ENCODE measurements at places on chromosomes 5 and 9.

DNA sequence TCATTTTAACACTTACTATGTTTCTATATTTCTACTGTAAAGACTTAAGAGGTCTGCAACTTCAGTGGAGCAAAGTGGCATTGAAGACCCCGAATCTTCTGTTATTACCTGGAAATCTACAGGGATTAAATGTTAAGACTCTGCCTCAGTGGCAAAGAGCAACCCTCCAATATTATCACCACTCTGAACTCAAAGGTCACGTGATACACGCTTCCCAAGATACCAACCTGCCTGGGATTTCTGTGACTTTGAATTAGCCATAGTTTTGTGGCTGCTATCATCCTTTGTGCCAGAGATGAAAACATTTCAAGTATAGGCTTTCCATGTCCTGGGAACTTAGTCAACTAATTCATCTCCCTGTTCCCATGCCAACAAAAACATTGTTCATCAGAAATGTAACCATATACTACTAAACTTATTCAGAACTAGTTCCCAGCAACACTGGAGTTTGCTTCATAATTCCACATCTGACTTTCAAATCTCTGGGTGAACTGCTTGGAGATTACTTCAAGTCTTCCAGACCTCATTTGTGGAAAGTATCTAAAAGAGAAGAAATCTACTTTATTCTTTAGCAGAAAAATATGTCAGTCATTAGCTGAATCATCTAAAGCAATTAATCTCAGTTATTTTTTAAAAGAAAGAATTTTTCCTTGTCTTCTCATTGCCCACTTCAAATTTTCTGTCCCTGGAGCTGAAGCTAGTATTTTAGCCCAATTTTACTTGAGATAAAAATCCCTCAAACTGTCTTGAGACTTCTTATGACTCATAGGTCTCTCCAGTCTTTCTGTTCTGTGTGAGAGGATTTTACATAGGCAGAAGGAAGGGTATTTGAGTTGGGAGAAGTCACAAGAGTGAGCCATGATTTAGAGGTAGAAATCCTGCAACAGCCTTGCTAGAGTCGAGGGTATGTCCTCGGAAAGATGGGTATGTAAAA, 83.0 kb downstream of the ZNF462 start:
- DNase-seq, result no peak

GRCh38 chr5:142303565-142303964, 21.3 kb downstream of the SPRY4 start:
- DNase-seq, result no peak

- DNase-seq, result no peak
Observed at GRCh38 chr9:136985027-136985602, 2.3 kb downstream of the LCNL1 start.

DNA sequence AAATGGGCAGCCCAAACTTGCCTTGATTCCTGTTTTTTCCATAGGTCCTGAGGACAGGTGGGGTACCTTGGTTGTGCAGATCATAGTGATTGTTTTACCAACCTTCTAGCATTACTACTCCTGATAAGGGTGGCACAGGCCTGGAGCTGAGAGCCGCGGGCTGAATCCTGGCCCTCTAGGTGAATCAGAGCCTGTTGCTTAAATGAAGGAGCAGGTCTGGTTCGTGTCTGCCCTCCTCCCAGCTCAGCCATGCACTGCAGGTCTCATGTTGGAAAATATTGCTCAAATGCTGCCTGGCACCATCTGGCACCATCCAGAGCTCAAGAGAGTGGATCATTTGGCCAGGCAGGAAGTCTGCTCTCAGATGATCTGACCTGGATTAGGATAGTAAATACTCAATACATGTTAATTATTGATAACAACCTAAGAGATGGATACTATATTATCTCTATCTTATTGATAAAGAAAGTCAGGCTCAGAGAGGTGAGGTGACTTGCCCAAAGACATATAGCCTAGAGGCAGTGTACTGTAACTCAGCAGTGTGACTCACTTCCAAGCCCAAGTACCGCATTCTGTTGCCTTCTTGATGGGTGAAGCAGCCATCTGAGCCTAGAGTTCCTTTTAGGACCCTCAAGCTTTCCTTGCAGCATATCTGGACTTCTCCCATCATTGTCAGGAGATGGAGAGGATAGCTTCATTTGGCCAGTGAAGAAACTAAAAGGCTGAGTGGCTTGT, 104.3 kb upstream of the PITX1 start:
- DNase-seq, result no peak

DNA sequence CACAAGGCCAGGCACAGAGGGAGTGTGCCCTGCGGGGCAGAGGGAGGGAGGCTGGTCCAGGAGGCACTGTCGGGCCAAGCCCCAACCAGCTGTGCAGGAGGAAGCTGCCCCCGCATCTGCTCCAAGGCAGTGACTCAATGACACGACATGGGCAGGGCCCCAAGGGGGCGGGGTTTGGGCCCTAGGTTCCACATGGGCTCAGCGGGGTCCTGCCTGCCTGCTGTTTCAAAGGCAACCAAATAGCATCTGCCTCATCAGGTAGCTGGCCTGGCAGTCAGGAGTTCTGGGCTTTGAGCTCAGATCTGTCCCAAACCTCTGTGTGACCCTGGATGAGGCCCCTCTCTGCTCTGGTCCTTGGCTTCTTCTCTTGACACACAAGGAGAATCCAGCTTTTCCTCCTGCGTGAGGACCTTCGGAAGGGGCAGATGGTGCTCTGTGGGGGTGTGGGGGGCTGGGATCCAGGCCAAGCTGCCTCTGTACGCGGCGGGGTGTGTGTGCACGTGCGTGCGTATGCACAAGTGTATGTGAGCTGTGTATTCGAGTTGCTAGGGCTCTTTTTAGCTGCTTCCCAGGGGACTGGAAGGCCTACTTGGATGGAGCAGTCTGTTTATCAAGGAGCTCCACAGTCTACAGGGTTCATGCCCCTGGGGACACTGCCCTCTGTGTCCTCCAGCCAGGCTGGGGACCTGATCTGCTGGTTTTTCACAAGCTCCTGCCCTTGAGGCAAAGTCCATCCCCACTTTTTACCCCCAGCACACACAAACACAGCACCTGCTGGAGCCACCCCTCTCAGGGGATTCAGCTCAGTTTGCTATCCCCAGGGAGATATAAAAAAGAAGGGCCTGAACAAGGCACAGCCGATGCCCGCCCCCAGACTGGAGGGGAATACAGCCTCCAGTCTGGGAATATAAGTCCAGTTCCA, 138.9 kb downstream of the RGS3 start:
- DNase-seq, result no peak

DNA sequence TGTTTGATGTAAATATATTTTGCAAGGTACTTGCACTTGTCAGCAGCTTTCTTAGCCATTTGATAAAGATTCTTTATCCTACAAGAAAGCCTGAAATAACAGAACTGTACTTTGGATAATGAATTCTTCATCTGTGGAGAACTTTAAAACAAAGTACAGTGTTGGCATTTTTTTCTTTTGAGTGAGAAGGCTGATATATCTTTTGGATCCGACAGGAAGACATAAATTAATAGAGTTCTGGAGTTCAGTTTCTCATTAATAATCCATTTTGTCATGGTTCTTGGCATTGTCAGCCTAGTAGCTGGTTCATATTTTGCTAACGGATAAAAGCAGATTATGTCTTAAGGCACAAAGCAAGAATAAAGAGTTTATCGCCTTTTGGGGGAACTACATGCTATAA, 17.0 kb downstream of the PBX3 start:
- DNase-seq, result no peak

Measured in hippocampal formation (tissue), 2 donors.